Stimulated activated CD4-positive, alpha-beta T cell treated with anti-CD3 and anti-CD28 coated beads, Interleukin-12 subunit alpha, Interleukin-12 subunit beta, amount 100 ng/mL, for 48 hours (primary cell): ENCODE measurements at places on chromosomes 3 and 15.

GRCh38 chr3:117681619-117682018 is 972.0 kb downstream of the TUSC7 start:
- no peak for DNase-seq

GRCh38 chr3:66410976-66411375 is 89.8 kb downstream of the LRIG1 start:
- DNase-seq = no peak

GRCh38 chr3:129596194-129597086 is 10.0 kb downstream of the PLXND1 start:
- no peak for DNase-seq

- DNase-seq = no peak
These were observed 25.9 kb downstream of the SNX33 start for GRCh38 chr15:75673426-75674235.

- no peak for DNase-seq
These were observed 196.0 kb downstream of the DIPK2A start for GRCh38 chr3:144167634-144168033.

DNA sequence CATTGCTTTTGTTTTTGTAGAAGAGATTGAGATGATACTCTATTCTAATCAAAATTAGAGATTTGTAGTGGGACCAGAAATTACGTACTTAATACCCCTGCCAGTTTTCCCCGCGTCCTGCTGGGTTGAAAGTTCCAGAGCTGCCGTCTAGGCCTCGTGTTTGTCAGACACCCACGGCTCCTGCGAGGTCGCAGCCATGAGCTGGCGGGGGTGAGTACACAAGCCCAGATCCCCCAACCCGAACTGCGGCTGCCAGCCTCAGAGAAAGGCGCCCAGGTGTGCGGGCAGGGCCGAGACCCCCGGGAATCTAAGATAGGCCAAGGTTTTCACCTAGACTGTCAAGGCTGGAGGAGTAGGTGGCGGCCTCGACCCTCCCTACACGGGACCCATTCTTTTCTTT is 26.3 kb downstream of the GPR160 start:
- DNase-seq = no peak

DNA sequence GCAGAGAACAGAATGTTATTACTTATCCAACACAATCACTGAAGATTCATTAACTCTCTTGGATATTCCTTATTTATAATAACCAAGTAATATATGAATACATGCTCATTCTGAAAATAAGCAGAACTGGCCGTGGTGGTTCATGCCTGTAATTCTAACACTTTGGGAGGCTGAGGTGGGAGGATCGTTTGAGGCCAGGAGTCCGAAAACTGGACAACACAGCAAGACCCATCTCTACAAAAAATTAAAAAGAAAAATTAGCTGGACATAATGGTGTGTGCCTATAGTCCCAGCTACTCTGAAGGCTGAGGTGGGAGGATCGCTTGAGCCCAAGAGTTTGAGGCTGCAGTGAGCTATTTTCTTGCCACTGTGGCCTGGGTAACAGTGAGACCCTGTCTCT is 25.9 kb downstream of the RNF168 start:
- no peak for DNase-seq

DNA sequence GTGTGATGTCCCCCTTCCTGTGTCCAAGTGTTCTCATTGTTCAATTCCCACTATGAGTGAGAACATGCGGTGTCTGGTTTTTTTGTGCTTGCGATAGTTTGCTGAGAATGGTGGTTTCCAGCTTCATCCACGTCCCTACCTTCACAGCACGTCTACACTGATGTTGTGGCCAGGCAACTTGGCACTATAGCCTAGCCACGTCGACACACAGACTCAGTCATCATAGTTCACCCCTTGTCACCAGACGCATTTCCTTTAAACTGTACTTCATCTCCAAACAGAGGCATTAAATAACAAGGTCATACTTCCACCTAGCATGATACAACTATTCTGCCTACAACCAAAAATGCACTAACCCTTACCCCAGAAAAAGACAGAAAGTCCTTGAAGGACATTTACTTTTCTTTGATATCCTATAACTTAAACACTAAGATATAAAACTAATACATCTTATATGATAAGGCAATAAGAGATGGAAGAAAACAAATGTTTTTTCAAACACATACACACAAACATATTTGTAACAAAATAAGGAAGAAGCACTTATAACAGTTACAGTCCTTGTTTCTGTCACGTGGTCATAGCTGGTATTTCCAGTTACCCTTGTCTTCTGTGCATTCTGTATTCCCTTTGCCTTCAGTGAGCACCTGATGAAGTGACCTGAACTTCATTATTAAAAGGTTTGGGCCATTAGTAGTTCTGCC is 121.4 kb downstream of the KLF13 start:
- DNase-seq = no peak

DNA sequence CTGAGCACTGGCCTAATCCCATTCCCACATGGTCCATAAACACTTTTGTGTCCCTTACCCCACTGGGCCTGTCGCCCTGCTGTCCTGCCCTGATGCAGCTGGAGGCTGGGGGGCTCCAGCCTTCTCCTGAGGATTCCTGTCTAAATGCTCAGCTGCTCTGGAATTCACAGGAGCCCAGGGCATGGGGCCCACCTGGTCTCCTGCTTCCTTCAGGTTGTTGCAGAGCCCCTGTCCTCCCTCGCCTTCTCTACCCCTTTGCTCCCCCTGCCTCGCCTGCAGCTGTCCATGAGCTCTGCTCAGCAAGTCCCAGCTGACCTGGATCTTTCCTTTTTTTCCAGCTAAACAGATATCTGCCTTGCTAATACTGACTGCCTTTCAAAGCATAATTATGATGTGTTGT is 286.9 kb downstream of the XXYLT1 start:
- DNase-seq = no peak

DNA sequence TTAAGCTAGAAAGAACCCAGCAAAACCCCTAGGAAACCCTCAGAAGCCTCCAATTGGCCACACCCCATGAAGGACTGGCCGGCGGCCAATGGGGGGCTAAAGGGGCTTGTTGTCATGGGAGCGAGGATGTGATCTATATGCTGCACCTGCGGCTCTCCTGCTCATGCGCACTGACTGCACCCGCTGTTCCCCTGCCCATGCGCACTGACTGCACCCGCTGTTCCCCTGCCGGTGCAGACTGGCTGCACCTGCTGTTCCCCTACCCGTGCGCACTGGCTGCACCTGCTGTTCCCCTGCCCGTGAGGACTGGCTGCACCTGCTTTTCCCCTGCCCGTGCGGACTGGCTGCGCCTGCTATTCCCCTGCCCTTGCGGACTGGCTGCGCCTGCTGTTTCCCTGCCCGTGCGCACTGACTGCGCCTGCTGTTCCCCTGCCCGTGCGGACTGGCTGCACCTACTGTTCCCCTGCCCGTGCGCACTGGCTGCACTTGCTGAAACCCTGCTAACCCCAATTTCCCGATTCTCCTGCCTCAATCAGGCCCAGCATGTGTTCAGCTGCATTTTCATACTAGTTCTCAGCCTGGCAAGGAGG is 16.8 kb upstream of the MCCC1 start:
- peak; percentile 31 for DNase-seq

- DNase-seq = peak; percentile 82
These were observed 39.3 kb upstream of the TRA2B start for GRCh38 chr3:185976977-185977678.

- no peak for DNase-seq
These were observed 1.4 kb downstream of the GJD2 start for GRCh38 chr15:34753236-34753894.

DNA sequence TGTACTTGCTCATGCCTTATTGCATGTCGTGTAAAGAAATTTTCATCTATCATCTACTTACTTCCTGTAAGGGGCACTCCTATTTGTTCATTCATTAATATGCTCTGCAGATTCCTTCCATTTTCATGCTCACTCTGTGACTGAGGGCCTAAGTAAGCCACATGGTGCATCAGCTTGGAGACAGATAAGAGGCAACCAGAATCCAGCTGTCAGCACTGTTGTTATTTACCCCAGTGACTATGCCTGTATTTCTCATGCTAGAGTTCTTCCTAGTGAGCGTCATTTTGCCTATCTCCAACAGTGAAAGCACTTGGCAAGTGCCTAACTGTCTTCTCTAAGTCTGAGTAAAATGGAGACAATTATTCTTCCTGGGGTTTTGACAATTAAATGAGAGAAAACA is 124.8 kb upstream of the ABI3BP start:
- DNase-seq = no peak

DNA sequence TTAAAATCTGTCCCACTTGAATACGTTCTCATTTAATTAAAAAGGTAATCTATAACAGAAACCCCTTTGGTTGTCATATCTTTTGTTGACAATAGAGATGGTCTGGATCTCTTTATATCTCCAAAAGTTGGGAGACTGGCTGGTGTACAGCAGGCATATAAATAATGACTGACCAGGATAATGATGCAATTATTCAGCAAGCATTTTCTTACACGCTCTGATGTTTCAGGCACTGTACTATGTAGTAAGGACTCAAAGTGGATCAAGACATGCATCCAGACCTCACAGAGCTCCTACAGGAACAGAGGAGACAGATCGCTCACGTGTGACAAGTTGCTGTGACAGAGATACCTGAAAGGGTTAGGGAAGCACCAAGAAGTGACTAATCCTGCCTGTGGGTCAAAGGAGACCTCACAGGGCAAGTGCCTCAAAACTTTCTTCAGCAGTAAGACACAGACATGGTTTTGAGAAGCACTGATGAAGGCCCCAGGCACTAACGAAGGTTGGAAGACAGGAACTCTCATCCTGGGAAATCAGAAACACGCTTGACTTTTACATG is 25.7 kb downstream of the VPS39 start:
- no peak for DNase-seq

- no peak for DNase-seq
These were observed 229.2 kb upstream of the CHRM5 start for GRCh38 chr15:33738941-33739664.

DNA sequence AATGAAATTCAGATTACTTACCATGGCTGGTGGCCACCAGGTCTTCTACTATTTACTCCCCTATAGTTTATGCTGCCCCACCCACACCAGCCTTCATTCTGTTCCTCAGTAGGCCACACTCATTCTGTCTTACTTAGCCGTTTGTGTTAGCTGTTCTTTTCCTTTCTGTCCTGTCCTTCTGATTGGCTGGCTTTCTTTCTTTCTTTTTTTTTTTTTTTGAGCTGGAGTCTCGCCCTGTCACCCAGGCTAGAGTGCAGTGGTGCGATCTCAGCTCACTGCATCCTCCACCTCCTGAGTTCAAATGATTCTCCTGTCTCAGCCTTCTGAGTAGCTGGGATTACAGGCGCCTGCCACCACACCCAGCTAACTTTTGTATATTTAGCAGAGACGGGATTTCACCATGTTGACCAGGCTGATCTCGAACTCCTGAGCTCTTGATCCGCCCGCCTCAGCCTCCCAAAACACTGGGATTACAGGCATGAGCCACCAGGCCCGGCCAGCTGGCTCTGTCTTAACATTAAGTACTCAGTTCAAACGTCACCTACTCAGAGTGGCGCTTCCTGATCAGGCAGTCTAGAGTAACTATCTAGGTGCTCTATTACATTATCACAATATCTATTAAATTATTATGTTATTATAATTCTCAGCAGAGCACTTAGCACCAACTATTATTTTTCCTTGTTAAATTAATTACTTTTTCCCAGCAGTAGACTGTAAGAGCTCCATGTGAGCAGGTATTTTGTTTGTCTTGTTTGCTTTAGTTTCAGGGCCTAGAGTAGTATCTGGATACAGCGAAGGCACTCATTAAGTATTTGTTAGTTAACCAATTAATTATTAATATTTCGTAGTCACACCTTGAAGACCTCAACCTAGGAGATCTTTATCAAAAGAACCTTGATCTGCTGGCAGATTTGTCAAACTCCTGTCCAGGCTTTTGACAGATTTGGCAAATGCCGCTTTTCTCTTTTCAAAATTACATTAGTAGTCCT is 6.4 kb downstream of the CMSS1 start:
- DNase-seq = no peak

GRCh38 chr3:49352281-49352680 is 5.9 kb downstream of the GPX1 start:
- no peak for DNase-seq

DNA sequence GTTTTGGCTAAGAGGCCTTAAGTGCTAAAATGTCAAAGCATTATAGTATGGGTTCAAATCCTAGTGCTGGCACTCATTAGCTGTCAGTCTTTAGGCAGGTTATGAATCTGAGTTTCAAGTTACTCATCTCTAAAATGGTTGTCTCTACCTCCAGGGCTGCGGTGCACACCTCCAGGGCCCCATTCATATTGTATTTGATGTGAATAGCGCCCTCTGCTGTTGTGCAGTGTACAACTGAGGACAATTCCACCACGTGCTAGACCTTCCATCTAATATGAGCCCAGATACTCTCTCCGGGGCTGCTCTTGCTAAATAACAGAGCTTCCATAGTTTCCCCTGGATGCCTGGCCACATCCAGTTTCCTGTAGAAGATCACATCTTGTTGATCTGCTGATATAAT is 54.3 kb downstream of the OXNAD1 start:
- DNase-seq = peak; percentile 89

GRCh38 chr15:48802867-48803266 is 8.0 kb downstream of the CEP152 start:
- DNase-seq = no peak
